ENCODE measurements at places on chromosomes 16 and 17. TPM values are rescaled to one million over a fixed set of nuclear protein-coding genes. Genes with fewer than 3 reads are reported as not detected.

Gene HOXB6
- total RNA-seq, result 0.78 TPM

Gene KCNJ16
- total RNA-seq, result not detected

Gene KCNH4
- total RNA-seq, result 0.13 TPM

Gene SEBOX
- not detected for total RNA-seq

Gene IFI35
- total RNA-seq, result 14.4 TPM

Gene C17orf67
- 1.1 TPM for total RNA-seq

Gene FNDC8
- not detected for total RNA-seq

Gene SLC52A1
- total RNA-seq, result not detected

Gene TPSB2
- total RNA-seq, result 10.1 TPM

Gene SECTM1
- 4.3 TPM for total RNA-seq

Gene SLC12A3
- total RNA-seq, result not detected

GRCh38 chr16:21167360-21167759 lies 8.9 kb downstream of the LDAF1 start:
- DNase-seq, result no peak

GRCh38 chr16:57419506-57419905 lies 14.9 kb downstream of the CCL17 start:
- DNase-seq, result no peak

DNA sequence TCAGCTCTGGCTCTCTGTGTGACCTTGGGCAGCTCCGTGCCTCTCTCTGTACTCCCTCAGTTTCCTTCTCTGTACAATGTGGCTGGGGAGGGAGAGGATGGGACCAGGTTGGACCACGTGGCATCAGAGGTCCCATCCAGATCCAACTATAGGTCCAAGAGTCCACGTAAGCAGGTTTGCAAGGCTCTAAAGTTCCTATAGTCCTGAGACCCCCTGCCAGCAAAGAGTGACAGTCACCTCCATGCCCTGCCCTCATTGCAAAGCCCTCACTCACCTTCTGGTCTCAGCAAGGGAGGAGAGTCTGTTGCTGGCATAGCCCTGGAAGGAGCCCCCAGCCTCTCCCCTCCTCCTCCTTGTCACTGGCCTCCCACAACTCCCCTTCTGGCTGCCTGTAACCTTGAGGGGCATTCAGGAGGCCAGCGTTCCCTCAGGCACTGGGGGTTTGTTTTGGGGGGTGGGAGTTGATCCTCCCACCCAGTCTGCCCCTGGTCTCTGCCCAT lies 6.1 kb upstream of the DRC7 start:
- DNase-seq, result no peak

- no peak for DNase-seq
Observed at GRCh38 chr16:85637061-85637807, 24.1 kb downstream of the GSE1 start.

DNA sequence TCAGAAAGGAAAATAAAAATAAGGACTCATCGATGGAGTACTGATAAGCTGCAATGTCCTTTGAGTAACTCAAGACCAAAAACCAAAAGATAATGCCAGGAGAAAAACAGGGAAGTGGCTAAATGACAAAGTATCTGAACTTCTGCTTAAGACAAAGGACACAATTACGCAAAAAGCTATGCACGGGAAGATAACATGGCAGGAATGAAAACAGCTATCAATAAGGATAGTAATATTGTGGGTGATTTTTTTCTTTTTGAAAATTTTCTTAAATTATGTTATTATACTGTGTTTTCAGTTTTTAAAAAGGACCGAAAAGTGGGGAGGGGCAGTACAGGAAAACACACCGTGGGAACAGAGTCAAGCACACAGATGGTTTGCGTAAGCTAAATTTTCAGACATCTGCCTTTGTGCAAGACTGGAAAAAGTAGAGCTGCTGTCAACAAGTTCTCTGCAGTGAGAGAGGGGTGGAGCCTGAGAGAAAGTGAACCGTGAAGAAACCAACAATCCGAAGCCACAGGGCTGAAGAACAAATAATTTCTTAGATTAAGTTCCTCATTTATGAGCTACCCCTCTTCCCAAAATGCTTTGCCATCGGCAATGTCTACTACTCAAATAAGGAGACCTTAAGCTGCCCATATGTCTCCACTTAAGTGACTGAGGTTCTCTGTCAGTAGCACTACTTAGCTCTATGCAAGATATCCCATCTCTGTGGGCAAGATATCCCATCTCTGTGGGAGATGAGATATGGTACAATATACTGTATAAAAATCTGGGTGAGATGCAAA lies 99.9 kb upstream of the CORO6 start:
- no peak for DNase-seq

DNA sequence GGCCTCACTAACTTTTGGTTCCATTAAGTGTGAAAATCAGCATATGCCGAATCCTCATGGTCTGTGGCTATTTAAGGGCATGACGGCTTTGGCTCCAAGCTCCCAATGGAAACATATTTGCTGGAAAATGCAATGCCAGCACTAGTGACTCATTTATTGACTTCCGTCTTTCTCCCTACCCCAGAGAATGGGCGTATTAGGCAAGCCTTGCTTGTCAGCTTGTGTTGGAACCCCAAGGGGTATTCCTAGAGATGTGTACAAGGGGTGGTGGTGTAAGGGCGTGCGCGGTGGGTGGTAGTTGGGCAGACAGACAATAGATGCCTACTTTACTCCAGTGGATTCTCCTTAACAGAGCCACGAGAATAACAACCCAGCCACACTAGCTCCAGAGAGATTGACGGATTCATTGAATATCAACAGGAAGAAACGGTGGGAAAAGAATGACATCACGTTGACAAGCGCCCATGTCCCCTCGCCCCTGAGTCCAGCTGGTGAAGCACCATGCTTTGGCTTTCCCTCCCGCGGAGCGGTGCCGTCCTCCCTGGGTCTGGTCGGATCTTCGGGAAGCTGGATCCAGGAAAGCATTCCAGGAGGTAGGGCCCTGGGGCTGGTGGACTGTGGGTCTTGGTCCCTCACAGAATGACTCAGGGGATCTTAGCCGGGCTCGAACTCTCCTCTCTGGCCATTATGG lies 10.3 kb downstream of the CD300LB start:
- peak; percentile 47 for DNase-seq

DNA sequence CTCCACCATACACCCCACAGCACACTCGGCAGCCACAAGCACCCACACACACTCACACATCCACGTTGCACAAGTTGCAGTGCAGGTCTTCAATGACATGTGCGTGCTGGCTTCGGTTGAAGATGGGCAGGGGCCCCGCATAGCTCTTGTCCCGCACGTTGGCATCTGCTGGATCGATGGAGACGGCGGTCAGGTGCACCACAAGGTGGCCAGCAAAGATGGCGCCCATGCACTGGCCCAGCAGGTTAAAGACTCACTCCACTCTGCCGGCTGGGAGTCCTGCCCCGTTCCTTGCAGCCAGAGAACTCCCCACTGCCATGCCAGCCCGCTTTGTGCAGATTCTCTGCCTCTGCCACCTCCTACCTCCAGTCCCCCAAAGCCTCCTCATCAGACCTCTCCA lies 7.6 kb upstream of the TPPP3 start:
- DNase-seq, result no peak

DNA sequence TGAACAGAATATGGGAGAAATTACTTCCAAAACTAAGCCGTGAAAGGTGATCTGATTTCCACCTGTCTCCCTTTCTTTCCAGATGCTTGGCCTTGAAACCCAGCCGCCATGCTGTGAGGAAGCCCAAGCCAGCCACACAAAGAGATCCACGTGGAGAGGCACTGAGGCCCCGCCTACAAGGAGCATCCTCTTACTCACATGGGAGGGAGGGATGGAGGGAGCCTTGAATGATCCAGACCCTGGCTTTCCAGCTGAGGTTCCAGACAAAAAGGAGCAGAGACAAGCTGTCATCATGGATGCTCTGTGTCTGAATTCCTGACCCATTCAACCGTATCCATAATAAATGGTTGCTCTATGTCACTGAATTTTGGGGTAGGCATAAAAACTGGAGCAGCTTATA lies 48.9 kb upstream of the HAPSTR1 start:
- no peak for DNase-seq

- peak; percentile 38 for DNase-seq
Observed at GRCh38 chr16:389352-389751, 7.6 kb upstream of the PGAP6 start.

GRCh38 chr16:85309656-85310587 lies 197.7 kb upstream of the CIBAR2 start:
- peak; percentile 69 for DNase-seq

DNA sequence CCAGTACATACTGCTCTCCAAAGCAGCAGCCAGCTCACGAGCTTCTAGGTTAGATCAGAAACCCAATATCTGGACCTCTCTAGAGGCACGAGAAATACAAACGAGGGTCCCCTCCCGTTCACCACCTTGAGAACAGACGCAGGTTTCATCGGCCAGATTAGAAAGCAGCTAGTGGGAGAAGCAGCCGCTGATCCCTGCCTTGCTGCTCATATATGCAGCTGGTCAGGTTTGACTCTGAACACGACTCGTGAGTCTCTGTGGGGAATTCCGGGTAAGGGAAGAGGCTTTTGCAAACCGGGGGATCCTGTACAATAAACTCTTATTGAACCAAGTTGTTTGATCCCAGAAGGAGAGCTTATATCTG lies 1.6 kb downstream of the VAT1L start:
- DNase-seq, result no peak

DNA sequence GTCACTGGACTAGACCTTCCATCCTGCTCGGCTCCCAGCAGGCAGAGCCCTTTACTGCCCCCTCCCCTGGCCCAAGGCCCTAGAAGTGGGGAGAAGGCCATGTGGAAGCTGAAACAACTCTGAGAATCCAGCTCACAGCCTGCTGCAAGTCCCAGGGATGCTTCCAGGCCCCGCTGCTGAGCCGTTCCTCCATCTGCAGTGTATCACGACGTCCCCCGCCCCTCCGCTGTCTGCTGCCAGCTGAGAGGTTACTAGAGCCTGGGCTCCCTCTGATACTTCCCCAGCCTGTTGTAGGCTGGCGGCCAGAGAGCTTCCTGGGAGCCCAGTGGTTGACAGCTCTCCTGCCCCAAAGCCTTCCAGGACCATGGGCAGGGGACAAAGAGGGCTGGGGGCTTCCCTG lies 118.2 kb downstream of the MGAT5B start:
- DNase-seq, result no peak

- DNase-seq, result no peak
Observed at GRCh38 chr16:10881479-10882030, 4.6 kb downstream of the CIITA start.

- DNase-seq, result no peak
Observed at GRCh38 chr16:53518550-53519416, 15.8 kb upstream of the AKTIP start.

- DNase-seq, result no peak
Observed at GRCh38 chr17:82096709-82097183, 1.3 kb downstream of the FASN start.

- no peak for DNase-seq
Observed at GRCh38 chr16:57562669-57563486, 20.4 kb downstream of the ADGRG5 start.

DNA sequence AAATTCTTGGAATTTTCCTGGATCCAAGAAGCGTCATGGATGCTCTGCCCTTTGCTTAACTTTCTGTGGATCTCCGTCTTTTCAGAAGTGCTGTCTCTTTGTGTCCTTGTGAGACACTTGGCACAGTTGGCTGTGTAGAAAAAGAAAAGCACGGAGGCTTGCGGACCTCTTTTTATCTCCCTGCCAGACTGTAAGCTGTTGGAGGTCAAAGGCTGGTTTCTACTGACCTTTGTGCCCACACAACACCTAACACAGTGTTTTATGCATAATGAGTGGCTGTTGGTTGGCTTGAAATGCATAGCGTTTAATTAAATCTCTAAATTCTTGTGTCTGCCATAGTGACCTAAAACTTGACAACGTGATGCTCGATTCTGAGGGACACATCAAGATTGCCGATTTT lies 75.7 kb upstream of the CACNG3 start:
- DNase-seq, result no peak

- DNase-seq, result no peak
Observed at GRCh38 chr17:36069136-36069535, 5.1 kb downstream of the CCL18 start.

- no peak for DNase-seq
Observed at GRCh38 chr17:30148376-30148775, 31.8 kb downstream of the NSRP1 start.

GRCh38 chr16:75570396-75571065 lies 4.4 kb downstream of the GABARAPL2 start:
- no peak for DNase-seq

- peak; percentile 93 for DNase-seq
Observed at GRCh38 chr17:83109793-83110645, 30.6 kb downstream of the METRNL start.

DNA sequence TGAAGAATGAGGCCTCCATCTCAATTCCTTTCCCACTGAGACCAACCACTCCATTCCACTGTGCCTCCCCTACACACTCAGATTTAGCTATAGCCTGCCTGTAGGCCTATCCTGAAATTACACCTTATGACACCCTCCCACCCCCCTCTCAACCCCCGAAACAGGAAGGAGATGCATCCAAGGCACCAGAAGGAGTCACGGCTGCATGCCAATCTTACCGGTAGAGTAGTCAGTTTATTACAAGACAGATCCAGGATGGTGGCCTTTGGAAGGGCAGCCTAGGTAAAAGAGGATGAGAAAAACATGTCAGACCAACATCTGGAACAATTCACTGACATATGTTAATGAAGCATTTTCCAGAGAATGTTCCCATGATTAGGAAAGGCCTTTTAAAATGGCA lies 2.6 kb downstream of the LRRC59 start:
- DNase-seq, result no peak

DNA sequence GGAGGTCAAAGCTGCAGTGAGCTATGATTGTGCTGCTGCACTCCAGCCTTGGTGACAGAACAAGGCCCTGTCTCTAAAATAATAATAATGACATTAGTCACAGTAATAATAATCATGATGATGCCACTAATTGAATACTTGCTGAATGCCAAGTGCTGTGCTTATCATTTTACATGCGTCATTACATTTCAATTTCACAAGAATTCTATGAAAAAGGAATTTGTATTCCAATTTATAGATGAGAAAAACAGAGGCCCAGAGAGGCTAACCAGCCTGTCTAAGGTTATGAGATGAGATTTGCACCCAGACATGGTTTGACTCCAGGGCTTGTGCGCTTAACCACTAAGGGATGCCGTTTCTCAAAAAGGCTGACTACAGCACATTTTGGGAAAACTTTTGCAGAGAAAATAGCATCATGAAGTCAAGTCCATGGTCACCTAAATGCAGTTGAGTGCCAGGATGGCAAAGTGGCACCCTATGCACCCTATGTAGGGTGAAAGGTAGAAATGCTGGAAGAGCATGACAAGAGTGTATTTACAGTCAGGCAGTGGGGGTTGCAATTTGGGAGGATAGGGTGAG lies 144.3 kb upstream of the CACNG3 start:
- no peak for DNase-seq

GRCh38 chr17:47295037-47295873 lies 28.5 kb upstream of the EFCAB13 start:
- no peak for DNase-seq

GRCh38 chr17:81416612-81417011 lies 21.4 kb downstream of the BAHCC1 start:
- no peak for DNase-seq

DNA sequence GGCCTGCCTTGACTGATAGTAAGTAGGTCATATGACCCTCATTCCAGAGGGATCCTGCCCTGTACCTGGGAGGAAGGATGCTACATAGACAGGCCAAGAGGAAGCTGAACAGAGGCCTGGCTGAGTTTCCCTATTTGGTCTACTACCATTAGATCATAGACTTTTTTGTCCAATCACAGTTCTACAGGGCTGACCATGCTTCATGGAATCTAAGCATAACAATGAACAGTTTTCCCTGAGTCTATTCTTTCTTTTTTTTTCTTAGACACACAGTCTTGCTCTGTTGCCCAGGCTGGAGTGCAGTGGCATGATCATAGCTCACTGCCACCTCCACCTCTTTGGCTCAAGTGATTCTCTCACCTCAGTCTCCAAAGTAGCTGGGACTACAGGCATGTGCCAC lies 3.9 kb downstream of the GPR179 start:
- no peak for DNase-seq

GRCh38 chr16:14307059-14307526 lies 236.0 kb downstream of the MRTFB start:
- DNase-seq, result no peak
